ENCODE measurements at places on chromosomes 2 and 18.

DNA sequence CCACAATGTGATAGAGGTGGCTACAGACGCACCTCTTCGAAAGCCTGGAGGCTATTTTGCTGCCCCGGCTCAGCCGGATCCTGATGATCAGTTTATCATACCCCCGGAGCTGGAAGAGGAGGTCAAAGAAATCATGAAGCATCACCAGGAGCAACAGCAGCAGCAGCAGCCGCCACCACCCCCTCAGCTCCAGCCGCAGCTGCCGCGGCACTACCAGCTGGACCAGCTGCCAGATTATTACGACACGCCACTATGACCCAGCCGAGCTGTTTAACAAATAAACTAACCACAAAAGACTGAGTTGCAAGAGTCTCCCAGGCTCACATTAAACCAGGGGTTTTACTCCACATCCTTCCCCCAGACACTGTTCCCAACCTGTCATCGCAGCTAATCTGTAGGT, 263.8 kb downstream of the PHLPP1 start:
- no peak for DNase-seq

DNA sequence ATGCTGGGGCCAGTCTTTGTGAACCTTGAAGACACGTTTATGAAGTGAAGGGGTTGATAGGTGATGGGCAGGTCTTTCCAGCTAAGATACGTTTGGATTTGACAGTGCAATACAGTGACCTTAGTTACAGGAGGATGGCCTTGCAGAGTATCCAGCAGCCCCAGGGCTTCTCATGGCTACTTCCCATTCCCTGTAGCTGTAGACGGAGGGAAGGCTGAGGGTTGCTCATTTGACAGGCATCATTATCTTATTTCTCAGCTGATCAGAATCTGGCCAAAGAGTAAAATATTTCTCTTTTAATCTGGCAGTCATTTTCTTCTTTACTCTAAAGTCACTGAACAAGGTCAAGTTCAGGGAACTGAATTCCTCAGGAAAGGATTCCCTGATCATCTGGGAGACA, 85.1 kb upstream of the RMDN2 start:
- DNase-seq = no peak

DNA sequence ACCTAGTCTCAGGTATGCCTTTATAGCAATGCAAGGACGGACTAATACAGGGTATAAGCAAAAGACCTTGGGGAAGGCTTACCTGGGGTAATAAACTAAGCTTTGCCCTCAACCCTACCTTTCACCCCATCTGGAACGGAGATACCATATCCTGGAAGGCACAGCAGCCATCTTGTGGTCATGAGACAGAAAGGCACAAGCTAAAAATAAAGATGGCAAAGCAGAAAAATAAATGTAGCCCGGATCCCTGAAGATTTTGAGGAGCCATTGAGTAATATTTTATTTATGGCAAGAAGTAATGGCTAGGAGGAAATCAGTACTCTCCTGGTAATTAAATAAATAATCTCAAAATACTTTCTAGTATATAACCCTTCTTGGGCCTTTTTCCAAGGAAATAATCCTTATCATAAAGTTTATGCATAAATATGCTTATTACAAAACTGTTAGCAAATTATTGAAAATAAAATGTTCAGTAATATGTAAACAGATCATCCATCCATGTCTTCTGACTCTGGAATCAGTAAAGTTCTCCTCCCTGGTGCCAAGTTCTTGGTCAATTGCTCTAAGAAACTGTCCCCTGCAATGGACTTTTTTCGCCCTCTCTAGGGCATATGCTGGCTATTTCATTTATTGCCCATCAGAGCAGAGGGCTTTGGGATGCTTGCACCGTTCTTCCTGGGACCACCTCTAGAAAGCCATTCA, 198.7 kb downstream of the SPP2 start:
- DNase-seq = no peak

GRCh38 chr18:33745151-33745795, 167.3 kb downstream of the ASXL3 start:
- DNase-seq = no peak

- no peak for DNase-seq
Observed at GRCh38 chr18:12060182-12060870, 33.3 kb upstream of the ANKRD62 start.

DNA sequence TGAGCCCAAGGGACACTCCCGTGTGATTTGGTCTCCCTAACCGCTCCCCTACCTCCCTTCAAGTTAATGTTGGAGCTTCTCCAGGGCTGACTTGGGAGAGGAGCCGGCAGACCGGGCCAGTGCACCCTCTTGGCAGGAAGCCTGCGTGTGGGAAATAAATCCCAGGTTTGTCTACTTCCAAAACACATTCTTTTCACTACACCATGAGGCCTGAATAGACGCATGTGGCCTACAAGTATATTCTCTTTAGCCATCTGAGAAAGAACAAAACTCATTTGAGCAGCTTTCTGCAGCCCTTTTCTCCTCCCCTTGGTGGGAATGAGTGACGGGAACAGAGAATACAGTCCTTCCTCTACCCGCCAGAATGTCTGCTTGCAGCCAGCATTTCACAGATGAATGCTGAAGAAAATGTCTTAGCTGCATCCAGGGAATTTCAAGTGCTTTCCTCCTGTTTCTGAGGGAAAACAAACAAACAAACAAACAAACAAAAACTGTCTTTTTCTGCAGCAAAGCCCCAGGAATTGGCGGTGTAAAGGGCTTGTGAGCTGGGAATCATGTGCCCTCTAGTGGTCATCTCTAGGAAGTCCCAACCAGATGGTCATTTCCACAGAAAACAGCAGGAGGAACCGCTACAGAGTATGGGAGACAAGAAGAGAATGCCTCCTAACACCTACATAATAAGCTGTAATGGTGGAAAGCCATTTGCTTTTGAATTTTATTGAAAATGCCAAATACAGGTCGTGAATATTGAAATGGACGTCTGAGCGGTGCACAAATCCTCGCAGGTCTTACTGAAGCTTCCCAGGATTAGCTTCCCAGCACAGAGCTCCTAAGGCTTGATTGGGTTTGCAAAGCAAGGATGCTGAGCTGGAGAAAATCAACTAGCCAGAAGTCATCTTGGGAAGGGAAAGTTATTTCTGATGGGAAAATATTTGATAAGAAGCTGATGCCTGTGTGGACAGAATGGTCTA, 41.2 kb upstream of the DAPL1 start:
- DNase-seq = peak; percentile 13
